ENCODE measurements at places on chromosomes 5 and 9.

DNA sequence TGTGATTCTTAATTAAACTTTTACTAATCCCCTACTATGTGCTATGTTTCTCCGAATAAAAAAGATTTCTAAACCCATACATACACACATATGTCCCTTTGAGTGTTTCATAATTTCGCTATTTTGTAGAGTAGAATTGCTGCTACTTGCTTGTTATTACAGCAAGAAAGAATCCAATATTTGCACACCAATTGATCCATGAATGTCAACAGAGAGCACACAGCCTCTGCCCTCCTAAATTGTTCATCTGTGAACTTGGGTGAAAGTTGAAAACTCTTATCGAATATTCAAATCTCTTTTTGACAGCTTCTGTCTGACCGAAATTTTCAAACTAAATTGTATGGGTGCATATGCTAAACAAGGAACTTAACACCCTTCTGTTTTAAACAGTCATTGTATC lies 83.4 kb upstream of the RASEF start:
- no peak for DNase-seq

DNA sequence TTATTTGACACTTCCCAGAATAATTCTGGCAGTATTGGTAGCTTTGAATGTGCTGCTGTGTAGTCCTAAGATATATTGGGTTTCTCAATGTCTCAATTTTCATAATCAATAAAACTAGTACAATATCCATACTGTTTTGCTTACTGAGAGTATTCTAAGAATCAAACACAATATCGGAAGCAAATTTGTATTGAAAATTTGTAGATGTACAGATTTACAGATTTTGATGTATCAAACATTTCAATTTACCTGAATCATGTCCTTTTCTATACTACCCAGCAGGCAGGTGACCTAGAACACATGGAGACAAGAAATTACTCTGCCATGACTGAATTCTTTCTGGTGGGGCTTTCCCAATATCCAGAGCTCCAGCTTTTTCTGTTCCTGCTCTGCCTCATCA lies at the start of gene OR13D1:
Gene OR13D1, plus strand, starts transcription at position 301 of the 400 bp plus-strand sequence. Its CDS starts 0 bp downstream, at position 301.
- DNase-seq = no peak

DNA sequence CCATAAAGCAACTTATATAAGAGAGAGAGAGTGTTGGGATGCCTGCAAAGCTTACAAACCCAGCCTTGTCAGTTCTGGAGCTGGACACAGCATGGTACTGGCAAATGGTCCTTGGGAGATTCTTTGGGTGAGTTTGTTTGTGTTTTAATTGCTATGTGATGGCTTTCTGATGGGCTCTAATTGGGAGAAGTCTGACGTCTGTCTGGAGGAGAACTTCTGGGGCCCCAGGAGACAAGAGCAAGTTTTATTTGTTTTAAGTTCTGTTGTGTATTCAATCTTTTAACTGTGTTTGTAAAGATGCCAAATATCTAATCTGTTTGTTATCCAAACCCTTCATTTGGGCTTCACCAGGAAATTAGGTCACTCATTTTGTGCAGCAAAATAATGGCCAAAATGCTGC lies 50.3 kb upstream of the AFAP1L1 start:
- DNase-seq = no peak

DNA sequence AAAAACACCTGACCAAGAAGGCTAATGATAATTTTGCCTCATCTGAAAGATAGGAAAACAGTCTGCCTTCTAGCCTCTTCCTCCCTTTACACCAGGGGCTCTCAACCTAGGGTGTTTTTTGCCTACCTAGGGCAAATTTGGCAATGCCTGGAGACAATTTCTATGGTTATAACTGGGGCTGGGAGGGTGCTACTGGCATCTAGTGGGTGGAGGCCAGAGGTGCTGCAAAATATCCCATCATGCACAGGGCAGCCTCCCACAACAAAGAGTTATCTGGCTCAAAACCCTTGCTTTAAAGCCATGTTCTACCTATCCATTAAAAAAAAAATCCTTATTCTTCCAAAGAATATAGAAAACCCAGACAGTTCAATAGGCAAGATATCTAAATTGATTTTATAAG lies 45.0 kb upstream of the NR3C1 start:
- no peak for DNase-seq

DNA sequence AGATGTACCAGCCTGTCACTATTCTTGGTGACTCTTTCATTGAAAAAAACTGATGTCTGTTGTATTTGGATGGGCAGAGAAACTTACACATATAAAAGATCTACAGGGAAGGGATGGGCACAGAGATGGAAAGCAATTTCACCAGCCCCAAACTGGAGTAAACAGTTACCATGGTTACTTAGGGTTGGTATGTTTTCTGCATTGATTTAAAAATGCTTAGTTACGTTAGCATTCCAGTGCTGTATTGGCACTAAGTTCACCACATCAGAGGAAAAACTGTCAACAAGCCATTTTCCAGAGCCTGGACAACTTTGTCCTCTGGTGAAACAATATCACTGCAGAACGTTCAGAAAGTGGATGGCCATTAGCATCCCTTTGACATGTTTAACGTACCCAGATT lies 28.0 kb downstream of the MARCHF3 start:
- DNase-seq = no peak

GRCh38 chr5:140141241-140141640 lies 15.5 kb downstream of the IGIP start:
- DNase-seq = no peak

DNA sequence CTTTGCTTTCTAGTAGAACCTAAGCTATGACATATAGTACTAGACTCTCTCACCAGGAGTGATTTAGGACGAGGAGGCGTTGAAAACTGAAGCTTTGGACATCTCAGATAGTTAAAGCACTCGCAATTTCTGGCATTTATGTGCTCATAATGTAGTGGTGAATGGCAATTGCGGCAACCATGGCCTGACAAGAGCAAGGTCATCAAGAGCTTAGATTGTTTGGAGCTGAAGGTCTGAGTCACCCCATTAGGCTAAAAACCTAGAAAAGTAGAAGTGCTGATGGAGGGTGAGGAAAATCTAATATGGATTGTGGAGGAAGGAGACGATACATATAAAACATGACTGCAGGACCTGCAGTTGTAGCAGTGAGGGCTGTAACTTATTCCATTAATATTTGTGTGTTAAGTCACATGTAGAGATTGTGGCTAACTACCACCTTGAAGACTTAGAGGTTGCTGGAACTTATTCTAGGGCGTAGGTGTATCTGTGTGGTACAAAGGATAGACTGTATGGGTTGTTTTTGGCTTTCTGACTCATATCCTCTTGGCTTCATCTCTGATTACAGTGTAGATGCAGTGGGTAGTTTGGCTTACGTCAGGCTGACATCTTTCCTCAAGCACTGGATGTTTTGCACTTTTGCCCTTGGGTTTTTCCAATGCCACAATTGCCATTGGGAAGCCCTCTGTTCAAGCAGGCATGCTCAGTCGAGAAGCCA lies 138.9 kb upstream of the CDKN2B start:
- DNase-seq = no peak

- DNase-seq = no peak
Measured at GRCh38 chr5:19175776-19176570, 812.0 kb downstream of the CDH18 start.

DNA sequence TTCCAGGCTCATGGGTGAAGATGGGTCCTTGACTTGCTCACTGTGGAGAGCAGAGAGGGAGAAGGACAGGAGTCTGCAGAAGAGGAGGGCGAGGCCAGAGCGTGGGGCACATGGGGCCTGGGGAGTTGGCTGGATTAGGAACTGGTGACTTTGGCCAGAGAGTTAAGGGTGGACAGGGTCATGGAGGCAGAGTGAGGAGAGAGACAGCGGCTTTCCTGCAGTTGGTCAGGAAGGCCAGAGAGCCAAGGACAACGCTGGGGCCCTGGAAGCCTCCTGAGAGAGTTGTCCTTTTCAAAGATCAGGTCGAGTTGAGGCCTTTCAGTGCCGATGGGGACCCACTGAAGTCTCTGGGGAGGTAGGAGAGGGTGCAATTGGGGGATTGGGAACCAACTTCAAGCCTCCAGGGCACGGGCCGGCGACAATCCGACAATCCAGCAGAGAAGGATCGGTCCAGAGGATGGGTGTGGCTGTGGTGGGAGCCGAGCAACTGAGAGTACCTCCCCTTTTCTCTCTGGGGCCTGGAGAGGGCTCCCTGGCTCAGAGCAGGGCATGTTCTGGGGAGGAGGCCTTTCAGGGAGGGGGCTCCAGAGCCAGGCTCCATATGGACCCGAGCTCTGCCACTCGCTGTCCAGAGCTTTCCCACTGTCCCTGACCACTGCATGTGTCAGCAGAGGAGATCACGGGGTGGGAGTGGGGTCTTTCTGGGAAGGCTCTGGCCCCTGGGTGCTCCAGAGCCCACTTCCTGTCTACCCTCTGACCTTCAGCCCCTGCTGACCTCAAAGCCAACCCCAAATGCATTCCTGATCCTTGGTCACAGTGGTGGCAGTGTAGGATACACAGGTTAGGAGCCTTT lies 7.5 kb upstream of the PHYHD1 start:
- DNase-seq = no peak

DNA sequence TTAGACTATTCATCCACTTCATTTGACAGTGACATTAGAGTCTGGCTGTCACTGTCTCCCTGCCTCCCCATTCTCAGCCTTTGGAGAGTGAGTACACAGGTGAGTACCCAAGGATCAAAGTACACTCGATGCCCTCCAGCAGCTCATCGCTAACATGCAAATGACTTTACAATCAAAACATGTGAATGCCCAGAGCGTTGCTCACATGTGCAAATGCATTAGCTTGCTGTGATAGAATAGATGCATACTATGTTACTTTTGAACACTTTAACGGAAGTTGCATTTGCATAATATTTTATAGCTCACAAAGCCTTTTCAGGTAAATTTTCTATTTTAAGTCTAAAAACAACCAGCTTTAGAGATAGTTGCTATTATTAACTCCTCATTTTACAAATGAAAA lies 107.6 kb downstream of the SYK start:
- DNase-seq = no peak

- no peak for DNase-seq
Measured at GRCh38 chr9:26773056-26773455, 119.5 kb downstream of the CAAP1 start.

- no peak for DNase-seq
Measured at GRCh38 chr5:148912714-148913398, 86.4 kb downstream of the ADRB2 start.

- DNase-seq = no peak
Measured at GRCh38 chr9:87824216-87824875, 58.3 kb upstream of the SPATA31E1 start.

GRCh38 chr9:36974731-36975130 lies 59.3 kb downstream of the PAX5 start:
- no peak for DNase-seq

- DNase-seq = no peak
Measured at GRCh38 chr5:68646144-68646543, 430.6 kb downstream of the PIK3R1 start.

DNA sequence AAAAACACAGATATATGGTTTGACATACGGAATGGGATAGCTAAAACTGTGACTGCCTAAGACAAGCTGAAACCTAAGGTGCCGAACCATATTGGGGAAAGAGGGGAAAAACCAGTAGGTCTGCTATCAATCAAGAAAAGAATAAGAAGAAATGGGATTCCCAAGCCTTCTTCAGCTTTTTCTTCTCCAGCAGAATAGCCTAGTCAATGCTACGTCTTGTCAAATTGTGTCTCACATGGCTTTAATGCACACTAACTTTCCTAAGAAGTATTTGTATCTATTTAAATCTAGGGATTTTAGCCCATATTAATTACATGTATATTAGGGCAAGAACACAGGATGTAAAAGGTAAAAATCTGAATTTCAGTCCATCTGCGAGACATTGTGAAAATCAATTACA lies 797 bp upstream of the FBXO38 start:
- DNase-seq = no peak

GRCh38 chr9:116704470-116704869 lies 17.4 kb downstream of the TRIM32 start:
- DNase-seq = no peak

DNA sequence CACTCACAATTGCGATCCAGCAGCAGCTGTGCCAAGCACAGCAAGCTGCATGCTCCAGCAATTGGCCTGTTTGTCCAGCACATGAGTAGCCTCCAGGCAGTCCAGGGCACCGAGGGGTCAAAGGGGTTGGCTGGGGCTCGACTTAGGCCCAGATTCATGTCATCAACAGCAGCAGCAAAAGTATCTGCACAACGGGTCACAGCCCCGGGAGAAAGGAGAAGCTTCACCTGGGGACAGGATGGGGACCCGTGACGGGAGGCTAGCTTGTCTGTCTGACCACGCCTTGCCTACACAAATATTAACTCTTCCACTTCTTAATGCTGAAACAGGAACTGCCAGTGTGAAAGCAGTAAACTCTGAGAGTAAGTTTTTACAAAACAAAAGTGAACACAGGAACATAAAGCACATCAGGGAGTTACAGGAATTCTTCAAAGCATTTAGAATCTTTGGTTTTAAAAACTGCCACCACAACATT lies 191.2 kb downstream of the PIK3R1 start:
- DNase-seq = no peak
